ENCODE measurements at places on chromosomes 4 and X. TPM values are rescaled to one million over a fixed set of nuclear protein-coding genes. Genes with fewer than 3 reads are reported as not detected.

SCD5 gene
- 7.4 TPM for total RNA-seq

ABLIM2 gene
- not detected for total RNA-seq

NRK gene
- total RNA-seq: 16.9 TPM

PAGE4 gene
- not detected for total RNA-seq

DNASE1L1 gene
- 58.0 TPM for total RNA-seq

TRAPPC11 gene
- 44.6 TPM for total RNA-seq

HPGDS gene
- not detected for total RNA-seq

GLRB gene
- total RNA-seq: 5.8 TPM

USP26 gene
- total RNA-seq: not detected

NKX1-1 gene
- total RNA-seq: not detected

MAGEB1 gene
- total RNA-seq: not detected

SSX1 gene
- total RNA-seq: not detected

FAM47A gene
- total RNA-seq: not detected

F8A3 gene
- total RNA-seq: 2.2 TPM

FAM241A gene
- 2.3 TPM for total RNA-seq

C4orf50 gene
- not detected for total RNA-seq

SYNPO2 gene
- 1.3 TPM for total RNA-seq

DGAT2L6 gene
- total RNA-seq: not detected

TRO gene
- total RNA-seq: 14.2 TPM

ETDC gene
- not detected for total RNA-seq

FGFR3 gene
- 0.88 TPM for total RNA-seq

PDCL2 gene
- total RNA-seq: not detected

INTS6L gene
- 3.2 TPM for total RNA-seq

Data from epithelial cell of alveolus of lung (primary cell).